ENCODE measurements at places on chromosomes 6 and 20.
A peak's percentile ranks its signal among the peaks of the same experiment; 100 is the strongest.

DNA sequence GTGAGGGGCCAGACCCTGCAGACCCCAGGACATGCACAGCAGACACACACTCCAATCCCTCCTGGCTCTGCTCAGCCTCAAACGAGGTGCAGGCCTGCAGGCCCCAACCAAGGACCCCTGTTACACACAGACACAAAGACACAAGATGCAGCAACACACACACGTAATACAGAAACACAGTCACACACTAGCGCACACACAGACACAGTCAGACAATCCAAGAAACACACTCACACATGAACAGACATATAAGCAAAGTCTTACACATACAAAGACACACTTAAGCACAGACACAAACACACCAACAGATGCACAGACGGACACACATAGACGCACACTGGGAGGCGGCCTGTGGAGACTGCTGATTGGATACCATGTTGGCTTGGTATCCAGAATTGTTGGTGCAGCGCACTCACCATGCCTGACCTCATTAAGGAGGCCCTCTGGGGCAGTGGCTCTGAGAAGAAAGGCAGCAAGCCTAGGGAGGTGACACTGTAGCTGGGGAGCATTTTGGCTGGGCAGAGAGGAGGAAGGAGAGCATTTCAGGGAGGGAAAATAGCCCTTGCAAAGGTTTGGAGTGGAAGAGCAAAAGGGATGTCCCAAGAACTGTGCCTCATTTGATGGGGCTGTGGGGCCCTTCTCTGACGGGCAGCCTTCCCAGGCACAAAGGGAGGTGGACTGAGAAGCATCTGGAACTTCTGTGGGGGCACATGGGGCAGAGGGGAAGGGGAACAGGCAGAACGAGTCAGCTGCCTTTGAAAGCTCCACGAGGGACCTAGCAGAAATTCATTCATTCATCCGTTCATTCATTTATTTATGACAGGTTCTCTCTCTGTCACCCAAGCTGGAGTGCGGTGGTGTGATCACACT lies 1.4 kb upstream of the HSPA12B start:
- no peak for DNase-seq

DNA sequence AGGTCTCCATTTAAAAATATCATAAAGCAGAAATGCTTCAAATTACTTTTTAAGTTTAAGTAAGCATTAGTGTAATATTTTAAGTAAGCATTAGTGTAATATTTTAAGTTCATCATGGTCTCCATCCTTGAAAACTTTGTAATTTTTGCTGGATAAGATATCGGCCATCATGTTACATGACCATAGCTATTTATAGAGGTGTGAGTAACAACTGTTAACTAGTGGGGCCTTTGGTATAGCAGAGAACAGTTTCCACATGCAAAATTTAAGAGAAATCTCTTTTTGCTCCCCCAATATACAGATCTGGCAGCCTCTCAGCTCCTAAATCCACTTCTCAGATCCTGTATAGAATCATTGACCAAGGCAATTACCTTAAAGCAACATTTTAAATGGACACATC lies 468 bp downstream of the TRDN start:
- DNase-seq = no peak

- peak; percentile 43 for DNase-seq
Observed at GRCh38 chr20:49427751-49428518, 54.5 kb downstream of the KCNB1 start.

DNA sequence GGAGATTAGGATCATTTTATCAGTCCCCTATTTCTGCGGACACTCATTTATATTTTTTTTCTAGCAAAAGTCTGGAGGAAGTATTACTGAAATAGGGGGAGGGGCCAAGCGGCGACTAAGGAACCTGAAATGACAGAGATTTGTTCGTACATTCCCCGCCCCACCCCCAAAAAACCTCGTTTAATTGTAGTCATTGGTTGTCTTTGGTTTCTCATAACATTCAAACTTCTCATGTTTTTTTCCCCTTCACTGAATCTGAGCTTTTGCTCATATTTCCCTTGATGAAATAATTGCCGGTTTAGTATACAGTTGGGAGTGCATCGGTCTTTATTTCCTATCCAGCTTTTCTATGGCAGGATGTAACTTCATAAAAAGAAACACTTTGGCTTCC lies 768 bp upstream of the FYN start:
- no peak for DNase-seq

DNA sequence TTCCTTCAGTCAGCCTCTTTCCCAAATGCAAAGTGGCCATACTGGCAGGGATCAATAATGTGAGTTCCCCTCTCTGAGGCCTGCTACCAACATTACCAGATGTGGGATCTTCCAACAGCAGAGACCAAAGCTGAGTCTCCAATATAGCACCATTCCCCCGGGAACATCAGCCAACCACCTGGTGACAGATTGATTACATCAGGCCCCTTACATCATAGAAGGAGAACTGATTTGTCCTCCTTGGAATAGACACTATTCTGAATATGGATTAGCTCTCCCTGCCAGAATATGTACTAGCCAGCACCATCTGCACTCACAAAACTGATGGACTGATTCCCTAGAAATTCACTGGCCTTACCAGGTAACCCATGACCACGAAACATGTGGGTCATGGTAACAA lies 61.9 kb upstream of the CARMIL1 start:
- no peak for DNase-seq

- no peak for DNase-seq
Observed at GRCh38 chr6:129959358-129959930, 58.9 kb upstream of the L3MBTL3 start.

DNA sequence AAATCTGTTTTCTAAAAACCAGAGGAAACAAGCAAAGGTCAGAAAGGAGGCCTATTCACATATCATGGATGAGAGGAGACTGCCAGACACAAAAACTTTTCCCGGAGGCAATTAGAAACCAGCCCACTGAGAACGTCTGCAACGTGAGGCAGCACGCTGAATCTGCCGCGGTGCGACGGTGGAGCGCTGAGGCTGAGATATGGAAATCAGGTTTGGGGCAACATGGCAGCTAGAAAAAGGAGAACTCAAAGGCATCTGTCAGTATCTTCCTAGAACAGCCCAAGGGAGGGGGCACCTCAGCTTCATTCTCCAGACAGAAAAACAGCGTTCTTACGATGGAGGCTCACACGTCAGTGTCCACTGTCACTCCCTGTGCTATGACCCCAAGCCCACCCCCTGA lies 5.2 kb downstream of the PRELID3B start:
- DNase-seq = no peak

- no peak for DNase-seq
Observed at GRCh38 chr20:57500235-57500634, 24.7 kb downstream of the CTCFL start.

DNA sequence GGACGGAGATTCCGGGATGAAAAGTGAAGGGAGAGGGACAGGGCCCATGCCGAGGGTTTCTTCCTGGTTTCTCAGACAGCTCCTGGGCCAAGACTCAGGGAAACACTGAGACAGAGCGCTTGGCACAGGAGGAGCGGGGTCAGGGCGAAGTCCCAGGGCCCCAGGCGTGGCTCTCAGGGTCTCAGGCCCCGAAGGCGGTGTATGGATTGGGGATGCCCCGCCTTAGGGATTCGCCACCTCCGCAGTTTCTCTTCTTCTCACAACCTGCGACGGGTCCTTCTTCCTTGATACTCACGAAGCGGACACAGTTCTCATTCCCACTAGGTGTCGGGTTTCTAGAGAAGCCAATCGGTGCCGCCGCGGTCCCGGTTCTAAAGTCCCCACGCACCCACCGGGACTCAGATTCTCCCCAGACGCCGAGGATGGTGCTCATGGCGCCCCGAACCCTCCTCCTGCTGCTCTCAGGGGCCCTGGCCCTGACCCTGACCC lies 55.0 kb upstream of the HLA-A start:
- DNase-seq = peak; percentile 86

DNA sequence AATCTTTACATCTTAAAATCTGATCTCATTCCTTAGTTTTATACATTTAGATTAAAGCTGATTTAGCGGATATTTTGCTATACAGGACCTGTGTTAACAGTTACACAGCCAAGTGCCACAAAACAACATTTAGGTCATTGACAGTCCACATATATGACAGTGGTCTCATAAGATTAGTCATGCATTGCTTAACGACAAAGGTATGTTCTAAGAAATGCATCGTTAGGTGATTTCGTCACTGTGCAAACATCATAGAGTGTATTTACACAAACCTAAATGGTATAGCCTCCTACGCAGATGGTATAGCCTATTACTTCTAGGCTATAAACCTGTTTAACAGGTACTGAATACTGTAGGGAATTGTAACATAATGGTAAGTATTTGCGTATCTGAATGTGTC lies 21.6 kb downstream of the ADGRG6 start:
- no peak for DNase-seq

GRCh38 chr20:36313476-36313875 lies 7.3 kb downstream of the DLGAP4 start:
- DNase-seq = no peak

DNA sequence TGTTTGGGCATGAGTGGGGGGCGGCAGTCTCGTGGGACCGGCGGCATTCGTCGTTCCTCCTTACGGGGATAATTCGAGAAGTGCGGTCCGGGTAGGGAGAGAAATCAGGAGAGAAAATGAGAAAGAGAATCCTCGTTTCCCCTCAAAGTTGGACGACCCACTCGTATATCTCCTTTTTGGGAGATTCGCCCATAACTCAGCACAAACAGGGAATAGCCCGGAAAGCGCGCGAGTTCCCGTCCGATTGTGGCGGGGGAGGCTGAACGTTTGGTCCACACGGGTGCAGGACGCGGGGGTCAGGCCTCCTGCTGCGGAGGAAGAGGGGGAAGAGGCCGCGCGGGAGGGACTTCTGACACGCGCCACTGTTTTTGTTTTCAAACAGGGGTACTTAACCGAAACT lies 42.4 kb downstream of the POPDC3 start:
- peak; percentile 81 for DNase-seq

DNA sequence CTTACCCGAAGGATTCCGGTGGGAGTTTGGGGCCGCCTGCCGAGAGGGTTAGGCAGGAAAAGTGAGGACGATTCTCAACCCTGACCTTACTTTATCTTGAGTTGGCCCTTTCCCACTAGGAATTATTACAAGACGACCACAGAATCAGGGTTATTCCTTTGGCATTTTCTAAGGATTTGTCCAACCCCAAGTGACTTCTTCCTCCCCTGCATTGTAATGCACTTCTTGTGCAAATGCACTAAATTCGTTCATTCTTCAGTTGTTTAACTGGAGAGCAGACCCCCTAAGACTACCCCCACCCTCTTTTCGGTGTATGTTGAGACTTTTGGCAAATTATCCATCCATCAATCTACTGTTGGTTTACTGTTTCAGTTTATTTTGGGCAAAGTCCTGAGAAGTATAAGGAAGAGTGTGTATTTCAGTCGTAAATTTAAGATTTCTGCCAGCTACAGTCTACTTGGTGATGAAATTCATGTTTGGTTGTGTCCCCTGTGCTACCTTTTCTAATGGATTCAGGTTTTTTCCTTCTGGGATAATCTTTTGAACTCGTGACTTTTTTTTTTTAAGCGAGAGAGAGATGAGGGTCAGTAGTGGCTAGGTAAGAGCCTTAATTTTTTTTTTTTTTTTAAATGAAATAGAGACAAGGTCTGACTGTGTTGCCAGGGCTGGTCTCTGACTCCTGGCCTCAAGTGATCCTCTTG lies 611 bp upstream of the TMEM217 start:
- no peak for DNase-seq

DNA sequence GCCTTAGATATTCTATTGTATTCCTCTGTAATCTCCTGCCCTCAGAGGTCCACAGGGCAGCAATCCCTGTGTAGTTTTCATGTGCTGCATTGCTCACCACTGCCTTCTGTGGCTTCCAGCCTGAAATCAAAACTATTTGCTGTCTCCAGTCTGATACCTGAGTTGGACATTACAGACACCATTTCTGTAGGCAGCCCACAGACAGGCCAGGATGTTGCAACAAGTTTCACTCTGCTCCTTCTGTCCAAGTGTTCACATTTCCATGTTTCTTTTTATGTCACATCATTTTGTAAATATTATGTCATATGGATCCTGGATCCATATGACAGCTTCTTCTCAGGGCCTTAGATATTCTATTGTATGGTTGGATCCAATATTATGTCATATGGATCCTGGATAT lies 21.7 kb downstream of the ECI2 start:
- DNase-seq = no peak

- DNase-seq = no peak
Observed at GRCh38 chr20:40713508-40713907, 24.5 kb upstream of the MAFB start.

- no peak for DNase-seq
Observed at GRCh38 chr20:45850926-45851325, 6.3 kb downstream of the ACOT8 start.

GRCh38 chr20:33915726-33916331 lies 77.9 kb upstream of the RALY start:
- DNase-seq = no peak

DNA sequence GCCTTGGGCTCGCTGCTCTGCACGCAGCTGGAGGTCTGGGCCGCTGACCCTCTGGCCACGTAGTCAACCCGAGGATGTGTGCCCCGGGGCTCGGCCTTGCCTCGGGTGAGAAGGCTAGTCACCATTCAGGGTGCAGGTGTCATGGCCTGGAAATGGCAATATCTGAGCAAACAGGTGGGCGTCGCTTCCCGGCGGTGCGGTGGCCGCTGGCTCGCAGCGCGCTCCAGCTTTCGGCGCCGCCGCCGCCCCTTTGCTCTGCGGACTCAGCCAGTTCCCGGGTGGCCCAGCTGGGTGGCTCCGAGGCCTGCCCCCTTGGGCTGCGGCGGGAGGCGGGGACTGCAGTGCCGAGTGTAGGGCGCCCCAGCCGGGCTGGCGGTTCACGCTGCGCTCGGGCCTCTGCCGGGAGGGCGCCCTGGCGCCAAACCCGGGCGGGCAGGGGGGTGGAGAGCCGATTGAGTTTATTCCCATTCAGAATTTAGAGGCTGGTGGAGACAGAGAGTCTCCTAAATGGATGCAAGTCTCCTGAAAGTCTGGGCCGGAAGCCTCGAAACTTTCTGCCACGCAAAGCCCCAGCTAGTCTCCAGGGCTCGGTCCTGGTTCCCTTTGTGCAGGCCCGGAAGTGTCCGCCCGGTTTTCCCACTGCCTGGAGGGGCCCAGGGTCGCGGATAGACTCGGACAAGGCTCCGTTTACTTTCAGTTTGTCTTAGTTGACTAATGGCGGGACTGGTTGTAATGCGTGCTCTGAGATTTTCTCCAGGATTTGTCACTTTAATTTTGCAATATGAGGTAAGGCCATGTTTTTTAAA lies 11.3 kb upstream of the TFAP2A start:
- no peak for DNase-seq

GRCh38 chr20:25285091-25285647 lies 37.3 kb downstream of the PYGB start:
- DNase-seq = peak; percentile 70

- no peak for DNase-seq
Observed at GRCh38 chr20:43171930-43172329, 17.8 kb downstream of the PTPRT start.
